AG10803 (cell line): ENCODE measurements at places on chromosomes 6 and 20.

- no peak for DNase-seq
Observed at GRCh38 chr6:144873623-144874378, 588.7 kb downstream of the UTRN start.

GRCh38 chr6:109013656-109014305 is 80.9 kb downstream of the SESN1 start:
- no peak for DNase-seq

GRCh38 chr6:90401933-90402830 is 105.5 kb upstream of the BACH2 start:
- DNase-seq, result no peak

DNA sequence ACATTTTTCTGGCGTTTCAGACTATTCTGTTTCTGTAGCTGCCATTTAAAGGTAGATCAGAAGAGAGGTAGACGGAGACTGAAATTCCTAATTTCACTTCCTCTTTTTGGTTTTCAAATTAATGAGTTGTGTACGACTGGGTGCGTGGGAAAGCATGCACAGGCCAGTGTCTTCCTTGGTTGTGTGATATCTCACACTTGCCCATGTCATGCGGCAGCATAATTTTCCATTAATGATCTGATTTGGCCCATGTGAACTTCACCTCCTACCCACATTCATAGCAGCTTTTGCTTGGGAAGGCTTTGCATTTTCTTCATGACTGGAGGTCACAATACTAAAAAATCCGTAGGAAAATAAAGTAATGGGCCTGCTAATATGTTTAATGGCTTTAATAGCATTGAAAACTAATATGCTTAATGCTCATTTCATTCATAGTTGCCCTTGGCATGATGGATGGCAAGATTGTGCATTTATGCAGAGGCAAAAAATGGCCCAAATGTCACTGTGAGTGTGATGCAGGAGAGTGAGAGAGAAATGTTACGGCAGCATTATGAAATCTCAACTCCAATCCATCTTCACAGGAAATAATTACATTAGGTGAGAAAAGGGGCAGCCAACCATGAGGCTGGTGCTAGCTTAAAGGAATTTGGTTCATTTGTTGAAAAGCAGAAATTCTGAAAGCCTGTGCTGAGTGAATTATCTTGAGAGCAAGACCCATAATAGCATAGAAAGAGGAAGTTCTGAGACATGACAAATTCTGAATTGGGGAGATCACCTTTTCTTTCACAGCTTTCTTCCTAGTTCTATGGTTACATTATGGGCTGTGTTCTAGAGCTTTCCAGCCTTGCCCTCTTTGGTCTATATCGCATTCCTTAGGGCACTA is 69.0 kb upstream of the UST start:
- no peak for DNase-seq

DNA sequence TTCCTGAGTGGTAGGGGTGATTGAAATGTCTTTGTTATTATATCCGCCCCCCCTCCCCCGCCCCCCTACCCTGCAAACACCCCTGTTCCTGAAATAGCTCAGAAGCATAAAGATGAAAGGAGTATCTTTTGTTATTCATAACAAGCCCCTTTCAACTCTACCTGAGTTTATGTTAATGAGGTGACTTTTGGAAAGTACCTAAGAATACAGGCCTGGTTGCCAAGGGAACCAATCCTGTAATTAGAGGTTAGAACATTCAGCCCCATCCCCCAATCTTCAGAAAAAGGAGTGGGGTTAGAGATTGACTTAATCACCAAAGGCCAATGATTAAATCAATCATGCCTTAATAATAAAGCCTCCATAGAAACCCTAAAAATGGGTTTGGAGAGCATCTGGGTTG is 979.2 kb upstream of the GJE1 start:
- no peak for DNase-seq

DNA sequence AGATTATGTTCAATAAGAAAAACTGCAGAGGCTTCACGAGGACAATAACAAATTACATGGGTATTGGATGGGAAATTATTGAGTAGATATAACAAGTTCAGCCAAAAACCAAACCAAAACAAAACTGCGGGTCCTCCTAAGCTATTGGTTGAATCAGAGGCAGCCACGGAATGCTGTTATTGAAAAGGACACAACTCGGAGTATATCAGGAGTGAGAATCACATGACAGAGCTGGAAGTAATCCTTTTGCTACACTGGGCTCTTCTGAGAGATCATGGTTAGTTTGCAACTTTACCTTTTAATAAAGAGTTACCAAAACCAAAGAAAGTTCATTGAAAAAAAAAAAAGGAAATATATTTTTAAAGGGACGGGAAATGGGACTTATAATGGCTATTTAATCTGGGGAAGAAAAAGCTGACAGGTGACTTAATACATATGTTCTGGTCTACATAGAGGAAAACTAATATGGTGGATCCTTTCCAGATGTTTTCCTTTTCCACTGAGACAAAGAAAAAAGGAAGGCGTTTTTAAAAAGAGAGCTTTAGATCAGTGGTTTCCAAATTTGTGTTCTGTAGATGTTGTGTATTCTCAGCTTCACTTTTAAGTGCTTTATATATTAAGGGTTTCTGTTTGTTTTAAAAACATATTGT is 6.9 kb upstream of the CITED2 start:
- DNase-seq, result peak; percentile 42

GRCh38 chr20:47108994-47109393 is 214.4 kb downstream of the EYA2 start:
- no peak for DNase-seq

- no peak for DNase-seq
Observed at GRCh38 chr20:56551571-56551970, 18.5 kb downstream of the FAM209B start.

DNA sequence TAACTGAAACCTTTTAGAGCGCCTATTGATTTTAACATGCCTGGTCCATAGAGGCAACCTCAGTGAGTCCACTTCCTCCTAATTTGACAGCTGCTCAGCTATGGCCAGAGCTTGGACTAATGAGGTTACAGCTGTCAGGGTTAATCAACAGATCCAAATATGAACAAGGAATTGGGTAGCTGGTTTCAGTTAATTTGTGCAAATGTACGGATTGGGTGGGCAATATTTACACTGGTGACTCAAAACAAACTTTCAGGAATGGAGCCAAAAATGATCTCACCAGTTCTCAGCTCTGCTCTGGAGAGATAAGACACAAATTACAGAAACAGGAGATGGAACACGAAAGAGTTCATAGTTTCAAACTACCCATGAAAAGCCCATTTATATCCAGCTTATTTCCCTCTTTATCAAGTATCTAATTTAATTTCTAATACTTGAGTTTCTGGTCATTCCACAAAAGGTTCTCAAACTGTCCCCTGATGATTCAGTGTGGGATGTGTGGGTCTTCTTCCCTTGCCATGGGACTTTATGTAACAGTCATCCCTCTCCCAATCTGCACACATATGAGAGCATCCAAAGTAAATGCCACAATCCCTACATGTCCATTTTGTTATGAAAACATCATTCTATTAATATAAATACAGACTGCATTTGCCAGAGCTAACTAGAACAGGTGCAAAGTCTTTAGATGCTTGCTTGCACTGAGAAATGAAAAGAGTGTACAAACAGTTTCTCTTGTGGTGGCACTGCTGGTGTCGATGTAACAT is 149.9 kb downstream of the RPS12 start:
- no peak for DNase-seq

DNA sequence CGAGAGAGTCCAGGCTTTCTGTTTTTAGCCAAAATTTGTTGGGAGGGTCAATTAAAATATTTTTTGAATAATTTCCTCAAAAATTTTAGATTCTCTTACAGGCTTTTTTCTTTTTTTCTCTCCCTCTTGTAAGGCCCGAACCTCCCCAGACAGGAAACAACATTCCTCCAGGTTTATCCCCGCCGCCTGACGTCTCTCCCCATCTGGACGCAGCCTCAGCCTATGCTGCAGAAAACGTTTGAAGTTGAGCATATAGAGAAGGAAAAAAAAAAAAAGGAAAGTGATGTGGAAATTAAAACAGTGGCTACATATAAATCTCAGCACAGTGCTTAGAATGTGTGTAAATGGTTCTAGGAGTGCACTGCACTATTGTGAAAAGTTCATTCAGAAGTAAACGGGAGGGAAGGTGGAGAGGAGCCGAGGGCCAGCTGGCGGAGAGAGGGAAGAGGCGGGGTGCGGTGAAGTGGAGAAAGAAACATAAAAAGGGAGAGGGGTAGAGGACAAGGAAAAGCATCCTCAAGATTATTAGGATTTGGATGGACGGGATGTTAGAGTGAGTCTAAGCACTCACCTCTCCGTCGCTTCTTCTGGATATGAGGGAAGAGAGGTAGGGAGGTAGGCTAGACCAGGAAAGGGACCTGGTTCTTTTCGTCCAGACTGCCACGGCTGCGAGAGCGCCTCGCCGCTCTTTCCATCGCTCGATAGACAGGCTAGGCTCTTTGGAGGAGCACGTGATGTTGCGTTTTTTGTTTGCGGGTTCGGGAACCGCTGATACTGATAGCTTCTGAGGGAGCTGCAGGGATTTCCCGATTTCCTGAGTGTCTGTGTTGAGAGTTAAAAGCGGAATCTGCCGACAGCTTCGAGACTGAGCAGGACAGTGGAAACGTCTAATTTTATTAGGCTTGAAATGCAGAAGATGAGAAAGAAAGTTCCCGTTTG is 98.7 kb downstream of the TRIM27 start:
- no peak for DNase-seq

- no peak for DNase-seq
Observed at GRCh38 chr6:107124934-107125348, 9.6 kb upstream of the BEND3 start.

GRCh38 chr6:157268396-157268795 is 54.9 kb downstream of the TMEM242 start:
- no peak for DNase-seq

DNA sequence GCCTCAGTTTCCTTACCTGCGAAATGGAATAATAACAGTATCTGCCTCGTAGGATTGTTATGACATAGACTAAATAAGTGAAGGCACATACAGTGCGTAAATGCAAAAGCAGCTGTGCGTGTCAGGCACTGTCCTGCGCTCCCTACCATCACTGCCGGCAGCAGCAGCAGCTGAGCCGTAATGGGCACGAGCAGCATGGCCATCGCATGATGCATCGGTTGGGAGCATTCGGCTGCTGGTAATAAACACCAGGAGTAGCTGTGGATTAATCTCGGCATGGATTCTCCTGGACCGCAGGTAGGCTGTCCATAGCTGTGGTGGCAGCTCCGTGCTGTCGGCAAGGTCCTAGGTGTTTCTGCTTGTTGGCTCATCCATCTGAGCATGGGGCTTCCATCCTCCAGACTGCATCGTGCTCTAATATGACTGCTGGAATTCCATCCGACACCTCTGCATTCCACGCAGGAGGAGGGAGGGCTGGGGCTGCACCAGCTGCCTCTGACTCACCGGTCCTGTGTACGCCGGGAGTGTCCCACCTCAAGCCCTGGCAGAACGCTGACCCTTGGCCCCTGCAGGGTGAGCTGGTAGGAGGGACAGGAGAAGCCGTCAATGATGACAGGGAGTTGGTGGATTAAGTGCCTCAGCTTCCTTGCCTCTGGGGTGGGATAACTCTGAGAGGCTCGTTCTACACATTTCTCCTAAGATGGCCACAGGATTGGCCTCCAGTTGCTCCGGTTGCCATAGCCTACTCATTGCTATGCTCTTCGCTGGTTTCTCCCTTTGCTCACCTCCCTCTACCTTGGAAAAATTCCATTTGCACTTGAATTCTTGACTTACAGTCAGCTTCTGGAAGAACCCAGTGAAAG is 100.9 kb upstream of the PMEPA1 start:
- DNase-seq, result no peak

DNA sequence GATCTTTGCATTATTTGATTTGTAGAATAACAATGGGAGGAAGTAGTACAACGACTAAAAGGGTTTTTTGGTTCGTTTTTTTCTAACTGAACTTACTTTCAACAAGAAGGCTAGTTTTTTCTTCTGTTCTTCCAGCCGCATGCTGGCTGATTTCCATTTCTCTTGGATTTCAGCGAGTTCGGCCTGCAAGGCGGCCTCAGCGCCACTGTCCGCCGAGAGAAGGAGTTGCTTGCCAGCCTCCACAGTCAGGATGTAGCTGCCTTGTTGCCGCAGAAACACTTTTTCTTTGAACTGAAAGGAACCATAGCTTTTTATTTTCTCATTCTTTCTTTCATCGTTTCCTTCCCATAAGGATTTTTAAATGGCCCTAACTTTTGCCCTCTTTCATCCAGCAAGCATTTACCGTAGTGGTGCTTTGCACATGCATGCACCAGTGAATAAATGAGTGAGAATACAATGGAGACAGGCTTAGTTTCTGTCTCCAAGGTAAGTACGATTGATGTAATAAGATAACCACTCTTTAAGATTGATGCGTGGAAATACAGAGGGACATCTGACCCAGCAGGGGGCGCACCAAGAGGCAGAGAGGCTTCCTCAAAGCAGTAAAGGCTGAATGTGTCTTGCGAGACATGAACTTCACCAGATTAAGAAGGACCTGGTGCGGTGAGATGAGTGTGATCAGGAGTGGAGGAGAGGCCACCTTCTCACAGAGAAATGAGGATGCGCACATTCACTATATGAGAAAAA is 398.8 kb downstream of the ESR1 start:
- peak; percentile 9 for DNase-seq

GRCh38 chr6:14379568-14379967 is 262.0 kb downstream of the CD83 start:
- DNase-seq, result no peak

DNA sequence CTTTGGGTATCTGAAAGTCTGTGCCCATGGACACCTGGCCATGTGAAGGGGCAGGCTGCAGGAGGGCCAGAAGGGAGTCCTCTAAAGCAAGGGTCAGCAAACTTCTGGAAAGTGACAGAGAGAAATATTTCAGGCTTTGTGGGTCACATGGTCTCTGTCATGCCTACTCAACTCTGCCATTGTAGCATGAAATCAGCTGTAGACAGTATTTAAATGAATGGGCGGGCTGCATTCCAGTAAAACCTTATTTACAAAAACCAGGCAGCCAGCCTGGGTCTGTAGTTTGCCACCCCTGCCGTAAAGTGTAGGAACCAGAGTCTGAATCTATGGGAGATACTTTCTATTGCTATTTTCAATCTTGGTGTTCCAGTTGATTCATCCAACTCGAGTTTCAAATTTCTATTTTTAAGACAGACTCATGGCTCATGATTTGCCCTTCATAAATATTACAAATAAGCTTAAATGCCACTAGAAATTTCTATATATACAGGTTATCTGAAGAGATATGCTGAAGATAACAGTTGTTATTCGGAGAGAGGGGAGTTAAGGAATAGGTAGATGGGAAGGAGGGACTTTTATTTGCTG is 19.0 kb upstream of the ADGRF4 start:
- DNase-seq, result no peak

- no peak for DNase-seq
Observed at GRCh38 chr6:84273048-84273809, 45.8 kb upstream of the CEP162 start.

- DNase-seq, result no peak
Observed at GRCh38 chr20:63179687-63180568, 36.0 kb downstream of the YTHDF1 start.

GRCh38 chr6:139531148-139532115 is 157.0 kb upstream of the CITED2 start:
- peak; percentile 44 for DNase-seq

- peak; percentile 70 for DNase-seq
Observed at GRCh38 chr6:67630146-67630545, 1004.9 kb upstream of the ADGRB3 start.

- DNase-seq, result no peak
Observed at GRCh38 chr20:62721511-62722370, 13.1 kb downstream of the NTSR1 start.

- peak; percentile 14 for DNase-seq
Observed at GRCh38 chr6:22888163-22888752, 318.9 kb downstream of the HDGFL1 start.
